ENCODE measurements at places on chromosomes 12 and 14.
A peak's percentile ranks its signal among the peaks of the same experiment; 100 is the strongest.

DNA sequence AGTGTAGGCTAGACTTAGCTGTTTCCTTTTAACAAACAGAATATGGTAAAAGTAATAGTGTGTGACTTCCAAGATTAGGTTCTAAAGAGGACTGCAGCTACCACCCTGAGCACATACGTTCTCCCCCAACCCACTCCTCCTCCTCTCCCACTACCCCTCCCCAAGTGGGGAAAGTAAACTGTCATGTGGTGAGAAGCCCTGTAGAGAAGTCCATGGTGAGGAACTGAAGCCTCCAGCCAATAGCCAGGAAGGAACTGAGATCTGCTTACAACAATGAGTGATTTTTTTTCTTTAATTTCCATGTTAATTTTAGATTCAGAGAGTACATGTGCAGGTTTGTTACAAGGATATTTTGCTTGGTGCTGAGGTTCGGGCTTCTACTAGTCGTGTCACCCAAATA is 57.0 kb upstream of the EGLN3 start:
- no peak for DNase-seq

- DNase-seq = no peak
Measured at GRCh38 chr14:69644814-69645213, 33.4 kb downstream of the SUSD6 start.

DNA sequence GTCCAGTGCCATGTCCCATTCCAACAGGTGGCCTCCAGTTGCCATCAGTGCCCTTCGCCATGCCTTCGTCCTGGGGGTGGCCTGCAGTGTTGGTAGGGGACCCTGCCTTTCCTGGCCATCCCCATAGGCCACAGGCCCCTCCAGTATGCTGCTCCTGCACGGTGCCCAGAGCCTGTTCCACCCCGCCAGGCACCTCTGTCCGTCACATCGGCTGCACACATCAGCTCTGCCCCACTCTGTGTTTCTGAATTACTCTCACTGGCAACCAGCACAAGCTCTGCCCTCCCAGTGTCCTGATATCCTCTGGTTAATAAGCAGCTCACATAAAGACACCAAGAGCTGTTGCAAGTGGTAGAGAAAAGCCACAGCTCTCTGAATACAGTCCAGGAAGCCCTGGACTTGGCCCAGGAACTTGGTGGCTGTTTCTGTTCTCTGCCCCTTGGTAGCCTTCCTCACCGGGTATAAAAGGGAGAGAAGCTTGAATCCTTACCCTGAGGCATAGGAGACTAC is 31.3 kb upstream of the ATP2A2 start:
- no peak for DNase-seq

GRCh38 chr14:98953551-98954348 is 318.2 kb downstream of the BCL11B start:
- peak; percentile 69 for DNase-seq

- DNase-seq = no peak
Measured at GRCh38 chr12:3364226-3364625, 126.8 kb upstream of the PRMT8 start.

DNA sequence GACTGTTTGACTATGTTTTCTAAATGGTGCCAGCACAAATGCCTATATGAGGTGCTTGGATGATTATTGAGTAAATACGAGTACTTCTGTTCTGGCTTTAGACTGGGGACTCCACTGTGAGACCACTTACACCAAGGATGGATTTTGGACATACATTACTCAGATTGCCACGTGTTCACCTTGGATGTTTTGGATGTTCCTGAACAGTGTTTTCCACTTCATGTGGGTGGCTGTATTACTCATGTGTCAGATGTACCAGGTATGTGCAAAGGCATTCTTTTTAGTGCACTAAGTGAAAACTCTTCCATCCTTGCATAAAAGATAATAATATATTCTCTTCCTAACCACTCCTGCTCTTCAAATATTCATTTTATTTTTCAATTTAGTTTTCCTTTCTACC is 30.7 kb downstream of the CSRP2 start:
- no peak for DNase-seq

GRCh38 chr12:45191239-45191638 is 24.7 kb upstream of the ANO6 start:
- DNase-seq = no peak
